Uterus (tissue), 4 donors: ENCODE measurements at places on chromosomes 12 and 14.

- H3K27ac ChIP-seq: no peak overlapping the region
- H3K36me3 ChIP-seq: no peaks in the 10 kb centered on the region
- DNase-seq: no peak
- no peaks in the 10 kb centered on the region for H3K27me3 ChIP-seq
- H3K4me3 ChIP-seq: no peak overlapping the region
These were observed 66.3 kb upstream of the CFL2 start for GRCh38 chr14:34780646-34781045.

- H3K36me3 ChIP-seq: no peaks in the 10 kb centered on the region
- no peak overlapping the region for H3K27ac ChIP-seq
- H3K4me3 ChIP-seq: no peak overlapping the region
- H3K4me1 ChIP-seq: no peaks in the 10 kb centered on the region
- H3K27me3 ChIP-seq: no peaks in the 10 kb centered on the region
These were observed 239.2 kb downstream of the PAX9 start for GRCh38 chr14:36900846-36901245.

- no peaks in the 10 kb centered on the region for H3K36me3 ChIP-seq
- no peak for DNase-seq
- no peak overlapping the region for H3K4me3 ChIP-seq
- H3K27ac ChIP-seq: no peak overlapping the region
These were observed 168.2 kb upstream of the TMEM132C start for GRCh38 chr12:128098730-128099129.

DNA sequence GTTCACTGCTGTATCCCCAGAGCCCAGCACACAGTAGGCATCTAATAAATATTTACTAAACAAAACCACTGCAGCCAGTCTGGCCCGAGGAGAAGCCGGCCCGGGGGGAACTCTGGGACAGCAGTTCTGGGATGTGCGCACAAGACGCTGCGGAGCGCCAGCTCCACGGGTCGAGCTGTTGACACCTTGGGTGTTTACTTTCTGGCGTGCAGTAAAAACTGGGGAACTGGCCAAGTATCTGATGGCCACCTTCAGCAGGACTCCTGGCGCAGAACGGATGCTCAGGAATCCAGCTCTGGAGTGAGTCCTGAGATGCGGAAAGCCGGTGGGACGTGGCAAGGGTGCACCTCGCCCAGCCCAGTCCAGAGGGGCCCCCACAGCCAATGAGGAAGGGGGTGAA is 65.6 kb downstream of the NCOR2 start:
- peaks cover 8% of the 10 kb centered on the region for H3K4me1 ChIP-seq
- H3K27ac ChIP-seq: peak overlapping the region; percentile 52
- H3K4me3 ChIP-seq: no peak overlapping the region

DNA sequence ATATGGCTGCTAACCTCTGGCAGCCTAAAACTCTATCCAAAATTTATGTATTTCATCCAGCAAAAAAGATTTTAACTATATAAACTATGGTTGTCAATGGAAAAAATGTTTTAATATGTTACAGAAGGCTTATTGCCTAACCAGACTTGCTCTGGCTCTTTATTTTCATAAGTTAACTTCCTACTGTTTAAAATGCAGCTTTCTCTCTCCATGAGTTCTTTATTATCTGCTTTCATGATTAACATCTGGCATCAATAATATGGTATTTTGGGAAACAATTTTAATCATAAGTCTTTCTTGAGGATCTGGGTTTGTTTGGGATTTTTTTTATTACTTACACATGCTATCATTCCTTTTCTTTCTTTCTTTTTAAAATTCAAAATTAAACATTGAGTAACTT is 20.5 kb downstream of the KERA start:
- H3K4me3 ChIP-seq: no peak overlapping the region
- H3K36me3 ChIP-seq: no peaks in the 10 kb centered on the region
- H3K27me3 ChIP-seq: no peaks in the 10 kb centered on the region

GRCh38 chr14:22097586-22098292 is 424.1 kb upstream of the OR4E1 start:
- DNase-seq: no peak
- H3K4me3 ChIP-seq: no peak overlapping the region
- H3K4me1 ChIP-seq: no peaks in the 10 kb centered on the region
- no peaks in the 10 kb centered on the region for H3K27me3 ChIP-seq
- peak overlapping the region; percentile 86 for H3K27ac ChIP-seq

GRCh38 chr14:26743284-26743683 is 145.5 kb upstream of the NOVA1 start:
- no peaks in the 10 kb centered on the region for H3K36me3 ChIP-seq
- no peak for DNase-seq
- no peak overlapping the region for H3K27ac ChIP-seq
- H3K4me1 ChIP-seq: no peaks in the 10 kb centered on the region
- no peaks in the 10 kb centered on the region for H3K27me3 ChIP-seq
- no peak overlapping the region for H3K4me3 ChIP-seq
